ENCODE measurements at places on chromosomes 13 and 19.

DNA sequence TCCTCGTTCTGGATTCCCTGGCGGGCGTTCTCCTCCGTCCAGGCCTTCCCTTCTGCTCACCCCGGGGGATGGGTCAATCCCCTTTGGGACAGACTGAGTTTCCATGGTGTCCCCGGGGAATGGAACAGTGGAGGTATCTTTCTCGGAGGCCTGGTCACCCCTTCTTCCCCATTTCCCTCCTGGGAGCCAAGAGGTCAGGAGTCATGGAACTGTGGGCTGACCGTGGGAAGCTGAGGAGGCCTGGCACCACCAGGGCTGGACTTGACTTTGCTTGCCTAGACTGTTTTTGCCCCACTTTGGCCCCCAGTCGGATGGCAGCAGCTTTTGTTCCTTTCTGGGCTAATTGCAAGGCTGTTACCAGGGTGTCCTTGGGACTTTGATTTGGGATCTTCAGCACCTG lies 2.0 kb downstream of the NACC1 start:
- DNase-seq, result no peak

GRCh38 chr13:103004661-103005345 lies 61.4 kb downstream of the SLC10A2 start:
- no peak for DNase-seq

DNA sequence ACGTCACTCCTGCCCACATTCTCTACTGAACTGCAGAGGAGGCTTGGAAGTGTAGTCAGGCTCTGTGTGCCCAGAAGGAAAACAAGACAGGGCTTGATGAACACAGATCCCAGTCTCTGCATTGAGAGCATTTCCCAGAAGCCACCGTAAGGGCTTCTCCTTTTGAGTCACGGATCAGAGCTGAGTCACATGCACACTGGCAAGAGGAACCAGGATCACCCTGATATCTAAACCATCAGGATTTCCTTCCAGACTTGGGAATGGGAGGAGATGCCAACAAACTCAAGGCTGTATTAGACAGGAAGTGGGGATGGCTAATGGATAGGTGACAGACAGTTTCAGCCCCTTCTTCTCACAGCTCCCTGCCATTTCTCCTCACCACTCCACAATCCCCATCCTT lies 17.7 kb upstream of the FBXO17 start:
- DNase-seq, result no peak

- no peak for DNase-seq
Measured at GRCh38 chr19:5281588-5281987, 59.0 kb downstream of the PTPRS start.

DNA sequence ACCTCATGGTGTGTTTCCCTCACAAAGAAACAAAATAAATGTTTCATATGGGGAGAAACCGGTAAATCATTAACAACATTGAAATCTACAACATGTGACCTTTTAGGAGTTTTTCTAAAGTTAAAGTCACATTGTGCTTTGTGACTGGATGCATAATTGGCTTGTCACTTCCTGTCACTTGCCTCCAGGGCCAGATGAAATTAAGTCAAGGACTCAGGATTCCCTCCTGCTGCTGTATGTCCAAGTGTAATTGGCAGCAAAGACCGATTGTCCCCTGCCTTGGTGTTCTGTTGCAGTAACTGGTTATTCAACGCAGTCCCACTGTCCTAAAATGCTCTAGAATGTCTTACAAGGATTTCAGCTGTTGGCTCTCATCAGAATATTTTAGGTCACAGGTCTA lies 448.2 kb downstream of the LIG4 start:
- DNase-seq, result no peak

DNA sequence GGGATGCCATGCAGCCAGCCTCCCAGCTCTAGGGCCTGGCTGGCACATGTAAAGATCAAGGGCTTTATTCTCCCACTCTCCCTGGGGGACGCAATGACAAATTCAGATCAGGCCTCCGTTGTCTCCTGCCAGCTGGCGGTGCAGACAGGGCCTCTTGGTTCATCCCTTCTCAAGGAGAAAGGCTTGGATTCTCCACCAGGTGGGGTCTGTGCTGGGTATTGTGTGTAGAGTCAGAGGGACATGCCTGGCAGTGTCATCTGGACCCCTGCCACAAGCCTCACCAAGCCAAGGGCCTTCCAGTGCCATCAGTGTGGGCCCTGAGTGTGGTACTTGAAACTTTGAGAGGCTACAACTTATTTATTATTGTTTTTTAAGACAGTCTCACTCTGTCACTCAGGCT lies 8.4 kb upstream of the PTPRS start:
- DNase-seq, result no peak

DNA sequence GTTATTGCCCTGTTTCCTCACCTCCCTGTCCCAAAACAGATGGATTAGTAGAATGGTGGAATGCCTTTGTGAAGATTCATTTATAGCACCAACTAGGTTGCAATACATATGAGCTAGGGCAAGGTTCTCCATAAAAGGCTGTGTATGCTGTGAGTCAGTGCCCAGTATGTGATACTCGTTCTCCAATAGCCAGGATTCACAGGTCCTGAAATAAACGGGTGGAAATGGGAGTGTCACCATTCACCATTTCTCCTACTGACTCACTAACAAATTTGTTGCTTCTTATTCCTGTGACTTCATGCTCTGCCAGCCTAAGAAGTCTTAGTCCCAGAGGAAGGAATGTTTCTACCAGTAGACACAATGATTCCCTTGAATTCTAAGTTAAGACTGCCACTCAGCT lies 1745.4 kb downstream of the SLITRK1 start:
- no peak for DNase-seq

DNA sequence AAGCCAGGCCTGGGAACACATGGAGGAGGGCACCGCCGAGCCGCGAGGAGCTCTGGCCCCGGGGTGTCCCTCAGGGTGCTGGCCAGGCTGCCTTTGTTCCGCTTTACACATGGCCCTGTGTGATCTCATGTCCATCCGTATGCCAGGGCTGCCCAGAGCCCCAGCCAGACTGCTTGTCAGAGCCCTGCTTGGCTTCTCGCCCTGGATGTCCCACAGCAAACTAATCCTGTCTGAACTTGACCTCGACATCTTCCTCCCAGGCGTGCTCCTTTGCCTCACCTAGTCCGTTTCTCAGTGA lies 14.3 kb downstream of the BCKDHA start:
- no peak for DNase-seq

DNA sequence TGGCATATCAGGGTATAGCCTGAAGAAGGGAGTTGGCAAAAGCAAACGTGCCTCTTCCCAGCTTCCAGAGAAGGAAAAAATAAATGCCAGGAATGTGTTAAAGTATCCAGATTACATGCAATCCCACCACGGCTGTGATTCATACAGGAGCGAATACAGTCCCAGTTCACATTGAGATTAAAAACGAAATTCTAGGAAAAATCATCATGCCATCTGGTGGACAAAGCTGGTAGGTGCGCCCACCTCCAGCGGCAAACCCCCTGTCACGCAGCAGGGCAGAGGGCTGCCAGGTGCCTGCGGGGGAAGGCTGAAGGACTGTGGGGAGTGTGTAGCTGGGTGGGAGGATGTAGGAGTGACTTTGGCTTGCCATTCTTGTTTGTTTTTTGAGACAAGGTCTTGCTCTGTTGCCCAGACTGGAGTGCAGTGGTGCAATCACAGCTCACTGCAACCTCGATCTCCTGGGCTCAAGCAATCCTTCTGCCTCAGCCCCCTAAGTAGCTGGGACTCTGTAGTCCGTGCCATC lies 6.4 kb upstream of the DMWD start:
- DNase-seq, result no peak

DNA sequence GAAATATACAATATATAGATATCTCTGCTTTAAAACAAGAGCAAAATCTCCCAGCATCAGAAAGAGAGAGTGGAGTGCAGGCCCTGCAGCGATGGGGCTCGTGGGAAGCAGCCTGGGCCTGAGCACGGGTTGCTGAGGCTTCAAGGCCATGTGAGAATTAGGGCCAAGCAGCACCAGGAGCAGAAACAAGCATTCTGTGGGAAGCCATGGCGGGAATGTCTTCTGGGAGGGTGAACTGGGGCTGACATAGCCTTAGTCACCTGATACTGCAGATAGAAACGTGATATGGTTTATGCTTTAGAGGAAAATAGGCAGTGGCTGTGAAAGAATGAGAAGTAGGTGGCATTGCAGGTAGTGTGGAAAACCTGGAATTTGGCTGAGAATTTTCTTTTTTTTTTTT lies 472.3 kb downstream of the IRS2 start:
- no peak for DNase-seq

DNA sequence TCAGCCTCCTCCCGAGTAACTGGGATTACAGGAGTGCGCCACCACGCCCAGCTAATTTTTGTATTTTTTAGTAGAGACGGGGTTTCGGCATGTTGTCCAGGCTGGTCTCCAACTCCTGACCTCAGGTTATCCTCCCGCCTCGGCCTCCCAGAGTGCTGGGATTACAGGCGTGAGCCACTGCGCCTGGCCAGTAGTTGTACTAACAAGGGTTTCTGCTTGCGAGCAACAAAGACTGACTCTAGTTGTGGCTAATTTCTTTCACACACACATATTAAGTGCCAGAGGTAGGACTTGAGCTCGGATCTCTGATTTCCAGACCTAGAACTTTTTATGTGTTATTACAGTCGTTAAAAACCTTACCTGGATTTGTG lies 635 bp upstream of the PCCA start:
- DNase-seq, result no peak

- no peak for DNase-seq
Measured at GRCh38 chr13:65339241-65339640, 1890.9 kb downstream of the PCDH9 start.

- DNase-seq, result no peak
Measured at GRCh38 chr13:77291774-77292173, 35.1 kb downstream of the MYCBP2 start.

- no peak for DNase-seq
Measured at GRCh38 chr19:5738423-5738822, 18.0 kb downstream of the CATSPERD start.

- no peak for DNase-seq
Measured at GRCh38 chr13:71864094-71864985, 2.7 kb downstream of the DACH1 start.

- DNase-seq, result no peak
Measured at GRCh38 chr19:44748426-44749254, at the start of gene BCL3. Gene BCL3, plus strand, starts transcription at chr19:44748708. Its CDS starts 83 bp downstream, at chr19:44748791.

DNA sequence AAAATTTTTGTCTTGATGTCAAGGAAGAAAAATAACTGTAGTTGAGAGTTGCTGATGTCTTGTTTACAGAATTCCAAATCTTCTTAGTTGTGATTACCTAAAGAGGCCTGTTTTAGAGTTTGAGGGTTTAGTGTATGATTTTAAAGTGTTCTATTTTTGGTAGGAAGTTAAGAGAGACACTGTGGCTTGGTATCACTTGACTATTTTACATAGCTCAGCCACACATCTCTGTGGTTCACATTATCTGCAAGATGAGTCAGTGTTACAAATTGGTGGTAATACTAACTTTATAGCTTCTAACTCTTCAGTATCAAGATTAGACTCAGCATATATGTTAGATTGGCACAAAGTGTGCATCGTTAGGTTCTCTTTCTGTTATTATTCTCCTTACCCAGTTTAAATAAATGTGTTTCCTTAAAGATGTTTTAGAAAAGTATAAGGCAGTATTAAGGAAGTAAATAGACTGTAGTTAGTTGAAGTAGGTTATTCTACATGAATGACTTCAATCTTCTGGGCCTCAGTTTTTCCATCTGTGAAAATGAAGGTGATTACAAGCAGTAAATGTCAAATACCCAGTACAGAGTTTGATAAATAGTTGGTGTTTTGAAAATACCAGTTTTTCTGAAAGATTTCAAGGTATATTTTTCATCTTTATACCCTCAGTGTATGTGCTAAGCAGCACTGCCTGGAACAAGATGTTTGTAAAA lies 33.4 kb downstream of the COG6 start:
- no peak for DNase-seq

GRCh38 chr19:45102481-45102880 lies 9.5 kb downstream of the PPP1R37 start:
- DNase-seq, result no peak

GRCh38 chr19:4120559-4121272 lies 3.2 kb downstream of the MAP2K2 start:
- DNase-seq, result no peak

DNA sequence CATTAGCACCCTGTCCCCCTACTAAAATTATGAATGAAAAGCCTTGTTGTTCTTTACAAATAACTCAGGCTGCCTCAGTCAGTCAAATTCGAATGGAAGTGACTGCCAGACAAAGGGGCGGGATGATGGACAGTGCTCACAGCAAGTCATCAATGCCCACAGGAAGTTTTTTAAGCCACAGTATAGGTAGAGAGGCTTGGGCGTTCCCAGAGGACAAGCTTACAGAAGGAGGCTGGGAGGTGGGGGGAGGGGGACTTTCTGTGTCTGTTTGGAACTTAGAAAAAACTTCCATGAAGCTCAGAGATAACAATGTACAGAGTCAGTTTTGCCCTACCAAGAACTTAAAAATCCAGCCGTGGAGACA lies 18.5 kb upstream of the SPRY2 start:
- peak; percentile 78 for DNase-seq

GRCh38 chr13:109938255-109938936 lies 152.0 kb upstream of the IRS2 start:
- no peak for DNase-seq

- DNase-seq, result no peak
Measured at GRCh38 chr19:55442372-55442961, 633 bp downstream of the SHISA7 start.

- no peak for DNase-seq
Measured at GRCh38 chr19:40365010-40365409, 16.5 kb downstream of the PLD3 start.

DNA sequence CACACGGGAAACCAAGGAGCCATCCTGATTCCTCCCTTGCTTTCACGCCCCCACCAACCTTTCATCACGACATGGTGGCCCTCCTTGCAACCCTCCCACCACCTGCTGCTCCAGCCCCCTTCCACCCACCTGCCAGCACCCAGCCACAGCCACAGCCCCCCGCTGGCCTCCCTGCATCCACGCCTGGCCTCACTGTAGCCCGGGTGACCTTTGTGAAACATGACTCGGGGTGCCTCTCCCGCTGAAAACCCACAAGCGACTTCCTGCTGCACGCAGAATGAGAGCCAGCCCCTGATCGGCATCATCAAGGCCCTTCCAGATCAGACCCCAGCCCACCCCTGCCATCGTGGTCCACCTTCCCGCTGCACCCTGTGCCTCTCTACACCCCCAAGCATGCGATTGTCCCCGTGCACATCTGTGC lies 14.9 kb downstream of the POP4 start:
- DNase-seq, result no peak
